ENCODE measurements at places on chromosomes 6 and 20.

DNA sequence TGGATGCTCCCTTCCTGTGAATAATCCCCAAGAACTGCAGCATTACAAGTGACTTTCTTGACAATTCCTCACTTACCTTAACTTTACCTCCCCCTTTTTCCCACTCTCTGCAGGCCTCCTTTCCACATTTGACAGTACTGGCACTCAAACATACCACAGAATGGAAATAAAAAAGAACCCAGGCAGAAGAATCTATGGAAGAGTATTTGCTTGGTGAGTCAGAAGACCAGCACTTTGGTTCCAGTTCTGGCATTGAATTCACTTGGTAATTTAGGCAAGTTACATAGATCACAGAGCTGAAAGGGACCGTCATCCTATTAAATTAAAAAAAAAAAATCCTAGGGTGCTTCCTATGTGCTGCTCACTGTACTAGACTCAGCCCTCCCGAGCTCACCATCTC is 55.0 kb downstream of the BTBD9 start:
- DNase-seq: no peak

GRCh38 chr20:57476084-57476526 is 48.8 kb downstream of the CTCFL start:
- DNase-seq: no peak

GRCh38 chr6:88513471-88513870 is 347.3 kb upstream of the CNR1 start:
- DNase-seq: no peak

GRCh38 chr6:33846226-33846625 is 42.4 kb upstream of the MLN start:
- no peak for DNase-seq

GRCh38 chr6:11460001-11460668 is 77.4 kb upstream of the TMEM170B start:
- no peak for DNase-seq

- no peak for DNase-seq
Observed at GRCh38 chr6:155452576-155452975, 3.1 kb downstream of the NOX3 start.

GRCh38 chr6:18492972-18493371 is 105.8 kb downstream of the RNF144B start:
- no peak for DNase-seq

DNA sequence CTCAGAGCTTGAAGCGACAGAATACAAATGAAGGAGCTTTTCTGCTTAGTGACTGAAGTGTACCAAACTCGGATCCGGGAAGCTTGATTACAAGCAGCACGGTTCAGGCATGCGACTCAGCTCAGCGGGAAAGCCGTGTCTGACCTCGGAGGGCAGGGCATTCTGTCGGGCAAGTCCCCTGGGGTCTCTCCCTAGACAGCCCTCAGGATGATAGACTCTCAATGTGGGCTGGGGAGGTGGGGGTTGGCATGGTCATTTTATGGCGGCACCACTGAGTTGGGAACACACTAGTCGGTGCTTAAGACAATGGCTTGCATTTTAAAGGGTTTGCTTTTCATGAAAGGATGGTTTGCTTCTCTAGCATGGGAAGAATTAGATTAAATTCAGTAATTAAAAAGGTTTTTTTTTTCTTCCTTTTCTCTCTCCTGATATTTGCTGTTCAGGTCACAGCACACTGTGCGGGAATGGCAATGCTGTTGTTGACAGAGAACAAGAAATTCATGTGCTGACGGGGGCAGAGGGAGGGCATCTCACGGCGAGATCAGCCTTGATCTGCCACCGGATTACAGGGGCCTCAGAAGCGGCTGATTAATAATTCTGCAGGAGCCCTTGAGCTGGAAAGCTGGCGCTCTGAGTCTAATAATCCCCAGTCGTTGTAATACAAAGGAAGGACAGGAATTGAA is 80.7 kb upstream of the TRAF3IP2 start:
- DNase-seq: no peak

GRCh38 chr20:44601236-44601671 is 18.9 kb downstream of the PKIG start:
- DNase-seq: peak; percentile 59

DNA sequence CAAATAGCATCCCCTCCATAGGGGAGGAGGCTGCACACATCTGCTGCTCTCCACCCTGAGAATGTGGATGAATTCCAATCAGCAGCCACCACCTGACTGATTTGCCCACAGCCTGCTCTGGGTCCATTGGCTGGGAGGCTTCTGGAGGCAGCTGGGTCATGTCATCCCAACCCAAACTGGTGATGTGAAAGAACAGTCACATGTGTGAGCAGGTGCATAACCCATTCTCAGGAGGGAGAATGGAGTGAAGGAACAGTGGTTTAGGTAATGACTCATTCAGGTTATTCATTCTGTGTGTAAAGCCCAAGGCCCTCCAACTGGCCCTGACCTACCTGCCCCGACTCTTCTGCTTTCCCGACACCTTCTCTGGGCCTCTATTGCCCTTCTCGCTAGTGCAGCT is 90.9 kb upstream of the GCM1 start:
- no peak for DNase-seq

GRCh38 chr20:50169329-50169823 is 15.9 kb upstream of the PEDS1 start:
- DNase-seq: peak; percentile 81

GRCh38 chr6:40477246-40478126 is 109.7 kb downstream of the LRFN2 start:
- no peak for DNase-seq

DNA sequence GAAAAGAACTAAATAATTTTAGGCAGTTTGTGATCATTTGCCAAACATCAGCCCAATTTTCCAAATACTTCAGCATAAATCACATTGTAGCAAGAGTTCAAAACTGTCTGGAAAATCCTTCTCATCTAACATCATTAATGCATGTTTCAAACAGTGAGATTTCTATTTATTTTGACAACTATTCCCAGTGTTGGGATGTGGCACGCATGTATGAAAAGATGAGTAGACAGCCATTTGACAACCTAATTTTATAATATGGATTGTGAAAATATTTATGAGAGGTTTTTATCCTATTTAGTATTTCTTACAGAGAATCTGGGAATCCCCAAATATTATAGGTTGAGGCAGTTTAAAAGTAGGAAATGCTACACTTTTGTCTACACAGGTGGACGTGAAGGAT is 357.6 kb upstream of the ARID1B start:
- DNase-seq: no peak

DNA sequence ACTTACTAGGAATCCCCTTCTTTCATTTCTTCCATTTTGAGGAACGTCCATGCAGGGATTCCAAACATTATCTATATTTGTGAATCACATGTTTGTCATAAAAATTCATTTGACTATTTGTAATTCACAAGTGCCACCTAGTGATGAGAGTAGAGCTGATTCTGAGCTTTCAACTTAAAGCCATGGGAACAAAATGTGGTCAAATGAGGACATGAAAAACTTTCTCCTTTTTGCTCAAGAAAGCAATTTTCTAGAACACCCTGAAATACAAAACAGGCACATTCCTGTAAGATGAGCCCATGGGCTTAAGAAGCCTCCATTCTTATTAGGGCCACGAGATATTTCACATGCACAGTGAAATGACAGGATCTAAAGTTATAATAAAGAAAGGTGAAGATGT is 12.3 kb downstream of the MAP3K7 start:
- DNase-seq: no peak

DNA sequence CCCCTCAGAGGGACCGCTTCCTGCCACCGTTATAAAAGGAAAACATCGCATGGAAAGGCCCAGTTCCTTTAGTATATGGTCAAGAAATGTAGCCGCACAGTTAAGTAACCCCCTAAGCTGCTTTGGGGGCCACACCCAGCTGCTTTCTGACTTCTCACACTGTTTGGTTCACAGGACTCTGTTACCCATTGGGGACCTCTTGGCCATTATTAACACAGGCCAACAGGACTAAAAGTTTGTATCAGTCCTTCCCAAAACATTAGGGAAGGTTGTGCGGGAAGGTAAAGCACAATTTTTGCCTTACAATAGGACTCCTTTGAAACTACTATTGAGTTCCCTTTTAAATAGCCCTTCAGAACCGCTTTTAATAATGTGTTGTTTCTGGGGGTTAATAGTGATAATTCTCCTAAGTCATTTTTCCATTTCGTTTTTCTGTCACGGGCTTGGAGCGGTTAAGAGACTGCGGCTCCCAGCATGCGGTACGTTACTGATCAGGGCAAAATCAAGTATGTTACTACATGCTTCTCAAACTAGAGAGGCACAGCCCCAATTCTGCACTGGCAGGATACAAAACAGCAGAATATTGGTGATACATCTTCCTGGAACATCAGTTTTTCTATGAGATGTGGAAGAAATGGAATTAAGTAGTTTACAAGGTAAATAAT is 668 bp upstream of the RPP40 start:
- DNase-seq: no peak

DNA sequence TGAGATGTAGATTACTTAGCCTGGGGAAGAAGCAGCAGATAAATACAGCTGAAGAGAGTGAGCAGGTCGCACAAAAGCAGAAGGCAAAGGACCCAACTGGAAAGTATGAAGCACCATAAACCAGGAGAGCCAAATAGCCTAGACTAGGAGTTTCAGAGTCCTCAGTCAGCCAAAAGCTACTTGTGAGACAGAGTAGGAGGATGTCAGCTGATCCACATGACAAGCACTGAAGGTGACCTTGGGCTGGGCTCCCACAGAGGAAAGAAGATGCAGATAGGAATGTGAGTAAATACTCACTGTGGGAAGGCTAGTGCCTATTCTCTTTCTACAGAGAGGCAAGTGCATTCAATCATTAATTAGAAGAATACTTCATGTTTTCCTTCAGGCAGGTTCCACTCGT is 274.0 kb upstream of the POU3F2 start:
- no peak for DNase-seq

- DNase-seq: no peak
Observed at GRCh38 chr6:70111737-70112136, 191.1 kb downstream of the COL9A1 start.

DNA sequence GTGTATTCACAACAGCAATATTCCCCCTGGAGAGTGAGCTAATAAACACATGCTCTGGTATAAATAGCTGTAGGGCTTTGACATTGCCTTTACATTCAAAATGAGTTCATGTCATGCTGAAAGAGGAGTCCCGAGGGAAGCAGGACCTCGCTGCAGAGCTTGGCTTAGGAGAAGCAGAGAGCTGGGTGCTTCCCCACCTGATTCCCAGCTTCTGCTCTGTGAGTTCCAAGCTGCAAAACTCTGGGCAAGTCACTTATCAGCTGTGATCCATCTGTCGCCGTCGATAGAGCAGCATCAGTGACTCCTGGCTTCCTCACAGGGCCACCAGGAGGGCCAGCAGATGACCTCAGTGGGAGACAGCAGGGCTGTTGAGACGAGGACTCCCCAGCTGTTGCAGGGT is 241.8 kb downstream of the ANKRD60 start:
- no peak for DNase-seq

DNA sequence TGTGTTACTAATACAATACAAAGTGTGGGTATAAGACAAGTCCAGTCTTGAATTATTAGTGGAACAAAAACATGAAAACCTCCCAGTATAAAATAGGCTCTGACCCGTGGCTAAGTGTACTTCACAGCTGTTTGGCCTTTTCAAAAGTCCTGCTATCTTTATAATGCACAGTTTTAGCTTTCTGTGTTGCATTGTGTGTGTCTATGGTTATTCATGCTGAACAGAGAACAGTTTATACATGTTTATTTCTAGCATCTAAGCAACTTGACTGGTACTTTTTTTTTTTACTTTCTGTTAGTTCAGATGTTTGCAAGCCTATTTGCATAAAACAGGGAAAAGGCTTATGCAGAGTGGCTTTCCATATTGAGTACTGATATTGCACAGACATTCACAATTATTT is 119.2 kb upstream of the CCN2 start:
- DNase-seq: no peak

GRCh38 chr6:72824833-72825232 is 203.0 kb downstream of the KCNQ5 start:
- no peak for DNase-seq

DNA sequence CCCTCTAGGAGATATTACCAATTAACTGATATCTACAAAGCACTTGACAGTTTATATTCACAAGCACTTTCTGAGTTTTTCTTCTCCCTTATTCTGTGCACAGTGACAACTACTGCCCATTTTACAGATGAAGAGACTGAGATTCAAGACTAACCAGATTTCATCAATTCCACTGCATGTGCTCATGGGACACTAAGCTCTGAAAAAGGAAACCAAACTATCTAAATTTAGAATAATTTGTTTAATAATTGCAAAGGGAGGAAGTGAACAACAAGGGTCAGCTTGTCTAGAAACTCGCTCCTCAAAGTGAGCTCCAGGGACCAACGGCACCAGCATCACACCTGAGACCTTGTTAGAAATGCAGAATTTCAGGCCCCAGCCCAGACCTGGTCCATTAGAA is 50.8 kb upstream of the MYLIP start:
- no peak for DNase-seq

- no peak for DNase-seq
Observed at GRCh38 chr6:150006961-150007464, 18.3 kb downstream of the RAET1L start.

DNA sequence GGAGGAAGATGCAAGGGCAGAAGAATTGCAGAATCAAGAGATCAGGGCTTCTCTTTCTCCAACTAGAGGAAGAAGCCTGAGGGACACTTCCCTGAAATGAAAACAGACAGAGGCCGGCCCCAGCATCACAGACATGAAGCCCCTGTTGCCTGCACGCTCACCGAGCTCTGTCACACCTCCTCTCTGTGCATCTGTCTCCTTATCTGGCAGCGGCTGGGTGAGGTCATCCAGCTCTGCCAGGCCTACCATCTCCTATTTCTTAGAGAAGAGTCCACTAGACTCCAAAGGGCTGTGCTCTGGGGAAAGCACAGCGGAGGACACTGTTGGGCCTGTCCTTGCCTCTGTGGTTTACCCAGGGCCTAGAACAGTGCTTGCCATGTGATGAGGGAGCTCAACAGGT is 71.9 kb upstream of the MLN start:
- no peak for DNase-seq

GRCh38 chr20:10609770-10610169 is 64.0 kb downstream of the JAG1 start:
- no peak for DNase-seq

- DNase-seq: no peak
Observed at GRCh38 chr6:82396964-82397751, 33.5 kb downstream of the TPBG start.

- DNase-seq: no peak
Observed at GRCh38 chr6:39268171-39268570, 38.9 kb upstream of the KCNK5 start.

DNA sequence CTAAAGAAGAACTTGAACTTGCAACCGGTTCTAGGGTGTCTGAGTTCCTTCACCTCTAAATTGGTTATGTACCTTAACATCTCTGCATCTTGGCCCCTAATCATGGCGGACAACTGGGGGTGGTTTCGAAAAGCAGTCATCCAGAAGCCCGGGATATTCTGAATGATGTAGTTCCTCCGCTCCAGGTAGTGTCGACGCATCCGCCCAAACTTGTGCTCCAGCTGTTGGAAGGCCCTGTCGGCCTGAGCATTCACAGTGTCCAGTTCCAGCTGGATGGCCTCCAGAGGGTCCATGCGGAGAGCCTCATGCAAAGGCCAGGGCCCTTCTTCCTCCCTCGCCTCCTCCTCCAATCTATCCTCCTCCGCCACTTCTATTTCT is 887 bp downstream of the TSPYL1 start:
- DNase-seq: peak; percentile 81
